ENCODE measurements at places on chromosomes 1 and 21.
A peak's percentile ranks its signal among the peaks of the same experiment; 100 is the strongest.

- DNase-seq: no peak
Measured at GRCh38 chr1:30688920-30689794, 34.2 kb downstream of the MATN1 start.

- no peak for DNase-seq
Measured at GRCh38 chr1:109242387-109242786, 7.0 kb upstream of the CELSR2 start.

- DNase-seq: peak; percentile 70
Measured at GRCh38 chr1:226653311-226653921, 85.7 kb downstream of the ITPKB start.

- no peak for DNase-seq
Measured at GRCh38 chr1:165717918-165718515, 19.7 kb upstream of the ALDH9A1 start.

GRCh38 chr1:11794446-11795237 is 11.1 kb downstream of the MTHFR start:
- DNase-seq: no peak

DNA sequence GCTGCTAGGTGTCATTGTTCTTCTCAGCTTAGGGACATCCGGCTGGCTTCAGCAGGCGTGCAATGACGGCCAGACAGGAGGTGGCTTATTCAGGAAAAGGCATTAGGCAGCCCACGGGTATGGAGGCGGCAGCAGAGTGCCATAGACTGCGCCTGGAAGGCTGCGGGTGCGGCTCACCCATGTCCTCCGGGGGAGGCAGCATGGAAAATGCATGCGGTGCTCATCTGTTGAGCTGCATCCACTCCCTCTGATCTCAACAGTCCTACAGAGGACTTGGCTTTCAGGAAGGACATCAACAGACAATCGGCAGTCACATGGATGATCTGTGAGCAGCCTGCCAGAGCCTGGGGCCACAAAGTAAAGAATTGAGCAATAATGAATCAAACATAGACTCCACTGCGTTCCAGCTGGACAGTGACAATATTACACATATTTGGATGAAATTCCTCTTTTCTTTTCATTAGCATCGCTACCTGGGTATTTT is 42.9 kb downstream of the UMODL1 start:
- DNase-seq: peak; percentile 70

GRCh38 chr1:33302325-33302724 is 18.6 kb downstream of the A3GALT2 start:
- DNase-seq: no peak

DNA sequence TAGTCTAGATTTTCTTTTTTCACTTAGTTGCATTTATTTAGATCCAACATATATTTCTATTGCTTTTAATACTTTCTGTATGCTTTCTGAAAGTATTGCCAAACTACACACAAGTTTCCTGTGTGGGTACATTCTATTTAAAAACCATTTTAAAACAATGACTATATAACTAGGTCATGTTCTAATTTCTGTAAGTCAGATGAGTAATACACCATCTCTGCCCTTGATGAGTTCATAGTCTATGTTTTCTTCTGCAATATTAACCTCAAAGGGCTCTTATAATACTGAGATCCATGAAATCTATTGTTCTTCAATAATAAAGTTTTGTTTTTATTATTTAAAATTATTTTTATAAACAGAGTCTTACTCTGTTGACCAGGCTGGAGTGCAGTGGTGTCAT is 68.3 kb downstream of the RNASEL start:
- DNase-seq: no peak

- peak; percentile 68 for DNase-seq
Measured at GRCh38 chr1:2341706-2342383, 49.5 kb downstream of the MORN1 start.

GRCh38 chr1:206694171-206695124 is 9.7 kb downstream of the MAPKAPK2 start:
- no peak for DNase-seq

DNA sequence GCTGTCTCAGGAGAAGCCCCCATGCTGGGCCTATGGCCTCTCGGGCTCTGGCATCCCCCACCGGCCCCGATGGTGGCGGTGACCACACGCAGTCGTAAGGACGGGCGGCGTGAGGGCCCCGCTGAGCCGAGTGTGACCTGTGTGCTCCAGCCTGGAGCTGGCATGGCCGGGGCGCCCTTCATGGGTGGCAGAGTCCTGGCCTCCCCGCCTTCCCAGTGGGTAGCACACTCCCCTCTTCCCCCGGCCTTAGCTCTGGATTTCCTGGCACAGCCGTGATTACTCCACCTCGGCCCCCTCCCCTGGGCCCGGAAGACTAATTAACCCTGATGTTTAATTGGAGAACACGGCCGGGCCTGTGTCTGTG is 44.6 kb downstream of the SLX9 start:
- DNase-seq: peak; percentile 65

DNA sequence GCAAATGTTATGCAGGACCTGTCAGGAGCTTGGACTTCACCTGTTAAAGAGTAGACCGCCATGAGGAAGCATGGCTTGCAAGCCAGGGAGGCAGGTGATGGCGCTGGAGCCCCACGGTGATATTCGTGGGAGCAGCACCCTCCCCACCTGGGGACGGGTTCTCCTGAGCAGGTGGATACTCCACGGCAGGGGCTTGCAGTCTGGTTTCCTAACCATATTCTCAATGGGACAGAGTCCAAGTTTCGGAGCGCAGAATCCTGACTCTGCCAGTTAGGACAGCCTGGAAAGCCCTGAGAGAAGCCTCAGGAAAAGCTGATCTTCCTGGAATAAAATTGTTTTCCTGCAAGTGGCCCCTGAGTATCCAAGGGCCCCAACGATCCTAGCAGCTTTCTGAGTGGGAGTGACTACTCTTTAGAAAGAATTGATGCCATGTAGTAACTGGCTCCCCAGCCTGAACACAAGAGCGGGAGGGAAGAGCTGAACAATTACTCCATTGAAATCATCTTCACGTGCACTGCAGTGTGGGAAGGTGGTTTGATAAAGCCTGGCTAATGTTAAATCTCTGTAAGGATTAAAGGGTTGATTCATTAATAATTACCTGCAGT is 146.3 kb upstream of the RAB4A start:
- DNase-seq: no peak

GRCh38 chr1:237851210-237851845 is 39.4 kb downstream of the ZP4 start:
- DNase-seq: no peak

DNA sequence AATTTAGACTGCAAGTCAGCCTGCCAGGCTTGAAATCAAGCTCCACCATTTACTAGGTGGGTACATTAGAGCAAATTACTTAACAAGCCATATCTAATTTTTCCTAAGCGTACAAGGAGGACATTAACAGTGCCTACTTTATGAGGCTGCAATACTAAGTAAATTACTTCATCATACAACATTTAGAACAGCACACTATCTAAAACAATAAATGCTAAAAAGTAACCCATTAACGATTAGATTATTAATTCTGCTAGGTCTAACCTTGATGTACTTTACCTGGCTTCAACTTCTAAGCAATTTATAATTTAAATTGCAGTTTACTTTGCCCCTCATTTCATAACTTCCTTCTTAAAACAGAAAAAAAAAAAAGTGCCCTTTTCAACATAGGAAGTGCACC is 1155.6 kb upstream of the NCAM2 start:
- DNase-seq: no peak

- DNase-seq: no peak
Measured at GRCh38 chr1:95382000-95382786, 148.2 kb downstream of the RWDD3 start.

GRCh38 chr1:103025858-103026409 is 82.4 kb downstream of the COL11A1 start:
- DNase-seq: no peak

DNA sequence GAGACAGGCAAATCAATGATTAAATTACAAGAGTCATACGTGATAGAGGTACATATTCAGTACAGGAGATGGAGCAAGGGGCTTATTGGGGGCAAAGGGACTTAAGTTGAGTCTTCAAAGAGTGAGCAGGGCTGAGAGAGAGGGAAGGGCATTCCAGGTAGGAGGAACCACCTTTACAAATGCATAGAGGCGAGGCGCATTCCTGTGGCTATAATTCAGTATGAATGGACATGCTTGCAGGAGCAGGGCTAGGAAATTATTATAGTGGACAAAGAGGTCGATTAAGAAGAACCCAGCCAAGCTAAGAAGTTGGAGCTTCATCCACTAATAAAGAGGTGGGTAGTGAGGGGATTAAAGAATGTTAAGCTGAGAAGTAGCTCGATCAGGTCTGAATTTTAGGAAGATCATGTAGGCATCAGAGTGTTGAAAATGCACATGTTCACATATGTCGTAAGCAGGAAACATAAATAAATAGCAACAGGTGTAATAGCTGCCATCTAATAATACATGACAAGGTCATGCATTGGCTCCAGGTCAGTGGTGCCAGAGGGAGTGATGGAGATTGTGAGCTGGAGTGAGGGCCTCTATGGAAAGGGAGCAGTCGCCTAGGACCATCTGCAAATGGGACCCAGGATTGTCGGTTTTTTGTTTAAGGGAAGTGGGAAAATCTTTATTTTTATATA is 12.0 kb upstream of the HNRNPU start:
- DNase-seq: no peak

DNA sequence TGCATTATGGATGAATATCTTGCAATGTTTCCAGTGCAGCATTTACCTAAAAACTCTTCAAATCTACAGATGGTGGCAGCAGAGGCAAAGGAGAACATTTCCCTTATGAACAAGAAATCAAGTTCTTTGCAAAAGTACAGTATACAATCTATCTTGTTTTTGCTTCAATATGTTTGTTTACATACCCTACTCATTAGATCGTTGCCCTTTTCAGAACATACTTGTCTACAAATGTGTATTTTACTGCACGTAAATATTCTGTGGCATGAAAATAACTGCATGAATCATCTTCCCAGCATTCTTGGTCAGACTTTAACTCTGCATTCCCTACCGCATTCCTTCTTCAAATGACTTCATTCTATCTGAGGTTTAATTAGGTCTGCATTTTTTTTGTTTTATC is 212.7 kb downstream of the ZP4 start:
- no peak for DNase-seq

Measured in chondrocyte (in vitro differentiated cells).